ENCODE measurements at places on chromosomes 7 and 10. TPM values are rescaled to one million over a fixed set of nuclear protein-coding genes. Genes with fewer than 3 reads are reported as not detected.

Gene KCTD7
- total RNA-seq = 12.5 TPM

- no peaks in the 10 kb centered on the region for H3K4me1 ChIP-seq
- no peak overlapping the region for H3K27ac ChIP-seq
- DNase-seq = no peak
- no peaks in the 10 kb centered on the region for H3K27me3 ChIP-seq
- no peaks in the 10 kb centered on the region for H3K36me3 ChIP-seq
These were observed 150.9 kb downstream of the MBL2 start for GRCh38 chr10:52621635-52622079.

GRCh38 chr10:92263396-92263795 is 27.5 kb downstream of the CPEB3 start:
- H3K27me3 ChIP-seq = no peaks in the 10 kb centered on the region
- H3K27ac ChIP-seq = no peak overlapping the region
- no peaks in the 10 kb centered on the region for H3K36me3 ChIP-seq
- no peak for DNase-seq
- no peaks in the 10 kb centered on the region for H3K4me1 ChIP-seq

DNA sequence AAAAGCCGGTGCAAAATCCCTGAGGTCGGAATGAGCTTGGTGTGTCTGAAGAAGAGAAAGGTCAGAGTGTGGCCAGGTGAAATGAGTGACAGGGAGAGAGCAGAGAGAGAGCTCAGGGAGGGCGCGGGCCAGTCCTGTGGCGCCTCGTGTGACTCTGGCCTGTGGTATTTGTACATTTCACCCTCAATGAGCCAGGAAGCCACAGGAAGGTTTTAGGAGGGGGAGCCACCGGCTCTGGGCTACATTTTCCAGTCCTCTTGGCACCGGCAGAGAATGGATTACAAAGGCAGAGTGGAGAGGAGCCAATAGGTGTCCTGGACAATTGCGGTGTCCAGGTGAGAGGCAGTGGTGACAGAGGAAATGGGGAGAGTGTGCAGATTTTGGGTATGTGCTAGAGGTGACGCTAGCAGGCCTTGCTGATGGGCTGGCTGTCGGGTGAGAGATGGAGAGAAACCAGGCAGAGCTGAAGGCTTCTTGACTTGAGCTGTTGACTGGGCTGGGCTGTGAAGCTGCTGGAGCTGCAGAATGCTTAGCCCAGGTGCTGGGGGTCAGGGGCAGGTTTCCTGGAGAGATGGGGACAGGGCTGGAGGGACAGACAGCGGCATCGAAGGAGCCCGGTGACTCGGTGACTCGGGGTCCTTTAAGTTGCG is 38.1 kb downstream of the COL13A1 start:
- no peaks in the 10 kb centered on the region for H3K27me3 ChIP-seq
- DNase-seq = no peak
- no peaks in the 10 kb centered on the region for H3K4me1 ChIP-seq
- no peaks in the 10 kb centered on the region for H3K36me3 ChIP-seq

All from upper lobe of right lung (tissue), 1 donor.